ENCODE measurements at places on chromosomes 4 and X.
A peak's percentile ranks its signal among the peaks of the same experiment; 100 is the strongest.

DNA sequence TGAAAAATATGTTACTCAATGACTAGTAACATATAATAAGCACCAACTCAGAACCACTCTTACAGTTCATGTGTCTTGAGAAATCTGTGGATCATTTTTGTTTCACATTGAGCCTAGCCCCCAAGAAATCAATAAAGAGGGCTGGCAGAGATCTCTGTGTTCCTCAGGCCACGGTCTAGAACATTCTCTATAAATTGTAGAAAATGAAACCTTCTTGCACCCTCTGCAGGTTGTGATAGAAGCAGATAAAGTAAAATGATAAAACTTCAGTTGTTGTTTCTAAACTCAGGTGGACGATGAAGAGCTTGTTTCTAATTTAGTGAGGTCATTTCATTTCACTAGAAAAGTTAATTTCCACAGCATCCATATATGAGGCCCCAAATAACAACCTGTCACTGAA lies 182.7 kb downstream of the KIT start:
- no peak for DNase-seq

GRCh38 chrX:151984328-151984727 lies 9.9 kb upstream of the GABRE start:
- DNase-seq: no peak

- DNase-seq: no peak
Observed at GRCh38 chr4:173130687-173131086, 37.9 kb upstream of the GALNT7 start.

- peak; percentile 48 for DNase-seq
Observed at GRCh38 chr4:182917182-182918043, at the start of gene DCTD. DCTD (minus strand) TSS chr4:182917386; CDS start chr4:182915568, 1,818 bp downstream.

GRCh38 chr4:138576684-138577083 lies 334.5 kb upstream of the SLC7A11 start:
- DNase-seq: peak; percentile 48

- DNase-seq: no peak
Observed at GRCh38 chr4:1465173-1466033, 59.2 kb upstream of the NKX1-1 start.

- no peak for DNase-seq
Observed at GRCh38 chr4:8592366-8593263, at the start of gene CPZ. CPZ (plus strand) TSS chr4:8592765; CDS start chr4:8592834, 69 bp downstream.

DNA sequence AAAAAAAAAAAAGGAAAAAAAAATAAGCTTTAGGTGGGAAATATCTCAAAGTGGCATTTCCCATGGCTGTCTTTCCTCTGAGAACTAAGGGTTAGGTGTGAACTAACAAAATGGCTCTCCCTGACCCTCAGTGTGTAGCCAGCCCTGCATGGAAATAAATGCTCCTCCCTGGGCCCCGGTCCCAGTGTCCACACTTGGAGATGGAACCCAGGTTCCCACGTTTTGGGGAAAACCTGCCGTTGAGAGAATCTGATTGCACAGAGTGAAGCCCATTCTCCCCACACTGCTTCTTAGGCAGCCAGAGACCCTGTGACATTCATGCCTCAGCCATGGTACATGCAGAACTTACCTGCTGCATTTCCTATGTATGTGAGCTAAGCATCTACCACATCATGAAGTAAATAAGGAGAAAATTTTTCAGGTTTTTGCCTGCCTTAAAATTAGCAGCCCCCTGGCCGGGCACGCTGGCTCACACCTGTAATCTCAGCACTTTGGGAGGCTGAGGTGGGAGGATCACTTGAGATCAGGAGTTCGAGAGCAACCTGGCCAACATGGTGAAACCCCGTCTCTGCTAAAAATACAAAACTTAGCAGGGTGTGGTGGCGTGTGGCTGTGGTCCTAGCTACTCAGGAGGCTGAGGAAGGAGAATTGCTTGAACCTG lies 34.5 kb downstream of the HTT-AS start:
- no peak for DNase-seq

DNA sequence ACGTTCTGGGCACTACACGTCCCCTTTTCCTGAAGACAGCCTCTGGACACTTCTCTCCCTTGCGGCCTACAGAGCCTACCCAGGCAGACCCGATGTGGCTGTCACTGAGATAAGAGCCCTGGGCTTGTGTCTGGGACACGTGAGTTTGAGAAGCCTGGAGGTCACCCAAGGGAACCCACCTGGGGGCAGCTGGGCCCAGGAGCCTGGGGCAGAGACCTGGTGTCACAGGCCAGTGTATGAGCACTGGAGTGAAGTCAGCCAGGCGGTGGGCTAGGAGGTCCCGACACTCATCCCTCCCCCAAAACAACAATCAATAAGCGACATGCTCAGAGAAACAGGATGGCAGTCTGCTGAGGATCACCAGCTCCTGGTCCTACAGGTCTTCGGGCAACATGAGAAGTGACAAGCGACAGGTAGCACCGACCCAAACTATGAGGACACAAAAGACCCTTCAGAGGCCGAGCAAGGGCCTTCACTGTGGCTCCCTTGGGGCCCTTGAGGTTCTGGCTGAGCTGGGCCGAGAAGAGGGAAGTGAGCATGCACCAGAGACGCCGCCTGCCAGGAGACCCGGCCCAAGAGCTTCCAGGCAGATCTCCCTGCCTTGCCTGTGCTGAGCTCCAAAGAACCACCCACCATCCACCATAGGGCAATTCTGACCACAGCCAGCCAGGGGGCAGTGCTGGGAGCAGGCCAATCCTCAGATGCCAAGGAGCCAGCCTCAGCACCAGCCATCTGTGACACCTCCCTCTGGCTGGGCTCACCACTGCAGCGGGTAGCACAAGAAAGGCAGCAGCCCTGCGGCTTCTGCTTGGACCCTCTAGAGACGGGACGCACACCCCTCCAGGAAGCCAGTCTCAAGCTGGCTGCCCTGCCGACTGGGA lies 11.0 kb upstream of the DUSP9 start:
- DNase-seq: peak; percentile 19

GRCh38 chr4:98993419-98994071 lies 2.0 kb upstream of the METAP1 start:
- DNase-seq: no peak

- DNase-seq: no peak
Observed at GRCh38 chr4:102612824-102613366, 111.7 kb downstream of the NFKB1 start.

- no peak for DNase-seq
Observed at GRCh38 chr4:82765134-82765533, 33.5 kb downstream of the SCD5 start.

DNA sequence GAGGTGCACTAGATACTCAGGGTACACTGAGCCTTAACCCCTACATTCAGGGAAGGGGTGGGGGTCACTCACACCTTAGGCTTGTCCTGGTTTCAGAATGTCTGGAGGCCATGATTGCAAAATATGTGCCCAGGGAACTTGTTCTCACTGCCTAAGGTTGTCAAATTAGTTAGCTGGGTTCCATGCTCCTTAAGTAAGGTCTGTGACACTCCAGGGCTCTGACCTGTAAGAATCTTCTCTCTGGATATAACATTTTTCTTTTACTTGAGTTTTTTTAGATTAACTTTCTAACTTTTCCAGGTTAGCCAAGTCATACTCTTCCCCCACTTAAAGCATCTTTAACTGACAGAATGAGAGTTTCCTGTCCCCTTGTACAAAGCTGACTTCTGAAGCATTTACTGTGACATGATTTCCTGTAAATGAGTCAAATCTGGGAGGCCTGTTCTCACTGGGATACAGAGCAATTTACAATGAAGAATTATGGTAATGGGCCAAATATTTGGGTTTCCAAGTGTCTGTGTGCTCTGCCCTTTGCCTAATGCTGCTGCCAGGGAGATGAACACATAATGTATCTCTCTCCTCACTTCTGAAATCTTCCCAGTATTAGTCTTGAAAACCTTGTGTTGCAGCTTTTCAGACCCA lies 101.7 kb downstream of the GATB start:
- no peak for DNase-seq

GRCh38 chr4:189202869-189203271 lies 737.8 kb upstream of the FRG1 start:
- DNase-seq: no peak

DNA sequence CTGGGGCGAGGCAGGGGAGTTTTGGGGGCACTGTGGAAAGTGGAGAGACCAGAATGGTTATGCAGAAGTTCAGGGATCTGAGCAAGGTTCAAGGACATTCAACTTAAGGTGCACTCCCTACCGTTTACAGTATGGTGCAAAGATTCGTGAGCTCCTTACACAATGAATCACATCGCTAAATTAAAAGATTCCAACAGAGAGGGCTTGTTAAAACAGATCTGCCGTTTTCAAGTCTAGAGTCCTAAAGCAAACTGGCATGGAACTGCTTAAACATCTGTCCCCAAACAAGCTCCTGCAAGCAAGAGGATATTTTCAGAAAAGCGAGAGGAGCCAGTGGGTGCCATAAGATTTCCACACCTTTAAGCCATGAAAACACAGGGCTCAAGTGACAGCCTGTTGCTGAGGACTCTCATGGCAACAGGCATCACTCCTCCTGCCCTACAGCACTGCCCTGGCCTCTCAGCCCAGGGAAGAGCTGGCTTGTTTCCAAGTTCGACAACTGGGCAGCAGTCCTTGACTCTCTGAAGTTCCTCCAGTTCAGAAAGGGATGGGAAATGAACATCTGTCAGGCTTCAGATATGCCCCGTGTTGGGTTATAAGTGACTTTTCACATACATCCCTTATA lies 10.0 kb downstream of the FAM184B start:
- no peak for DNase-seq

DNA sequence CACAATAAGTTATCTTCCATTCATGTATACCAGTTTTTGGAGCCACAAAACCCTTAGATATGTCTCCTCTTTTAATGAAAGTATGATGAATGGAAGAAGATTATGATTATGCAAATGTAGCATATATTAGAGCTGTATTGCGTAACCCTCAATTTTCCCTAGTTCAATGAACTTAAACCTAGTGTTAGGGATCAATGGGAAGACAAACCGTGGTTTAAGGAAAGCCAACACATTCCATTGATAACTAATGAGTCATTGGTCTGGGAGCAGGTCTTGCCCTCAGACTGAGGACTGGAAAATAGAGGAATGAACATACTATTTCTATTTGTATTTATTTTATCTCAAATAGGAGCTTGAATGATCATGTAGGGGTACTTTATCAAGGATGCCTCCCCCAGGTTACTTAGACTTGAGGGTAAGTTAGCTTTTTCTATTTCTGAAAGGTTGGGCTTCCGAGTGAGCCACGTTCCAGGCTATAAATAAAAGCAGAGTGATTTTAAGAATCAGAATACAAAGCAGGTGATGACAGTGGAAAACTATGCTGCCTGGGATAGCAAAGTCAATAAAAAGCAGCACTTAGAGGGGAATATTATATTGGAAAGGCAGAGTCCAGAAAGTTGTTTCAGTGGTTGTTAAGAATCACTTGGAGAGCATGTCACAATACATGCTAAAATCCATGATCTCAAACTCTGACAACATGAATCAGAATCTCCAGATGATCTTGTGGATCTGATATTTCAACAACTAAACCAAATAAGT lies 356.0 kb downstream of the ADAM29 start:
- no peak for DNase-seq

DNA sequence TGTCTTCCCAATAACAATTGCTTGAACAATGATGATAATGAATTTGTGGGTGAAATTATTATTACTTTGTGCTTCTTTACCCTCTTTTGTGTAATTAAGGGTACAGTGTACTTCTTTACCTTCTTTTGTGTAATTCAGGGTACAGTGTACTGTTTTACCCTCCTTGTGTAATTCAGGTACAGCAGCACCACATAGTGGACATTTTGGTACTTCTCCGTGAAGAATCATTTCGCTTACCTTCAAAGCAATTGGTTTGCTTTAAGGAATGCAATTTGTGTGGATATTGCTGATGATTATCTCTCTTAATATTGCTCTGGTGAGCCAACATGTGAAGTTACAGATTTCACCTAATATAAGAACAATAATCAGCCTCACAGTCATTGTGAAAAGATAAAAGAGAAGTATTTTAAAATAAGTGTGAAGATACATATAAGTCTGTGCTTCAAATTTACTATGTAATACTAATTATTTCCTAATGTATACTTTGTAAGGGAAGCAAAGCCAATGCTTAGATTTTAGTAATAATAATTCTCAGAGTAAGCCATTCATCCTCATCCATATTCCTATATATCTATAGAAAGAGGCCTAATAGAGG lies 27.2 kb upstream of the SEC24B start:
- peak; percentile 42 for DNase-seq

- DNase-seq: no peak
Observed at GRCh38 chrX:107825698-107826237, at the start of gene MID2. MID2 (plus strand) TSS chrX:107825866; CDS start chrX:107826427, 561 bp downstream.

- no peak for DNase-seq
Observed at GRCh38 chrX:74680836-74681235, 66.4 kb upstream of the RLIM start.

GRCh38 chr4:85302756-85303155 lies 172.2 kb upstream of the ARHGAP24 start:
- no peak for DNase-seq

DNA sequence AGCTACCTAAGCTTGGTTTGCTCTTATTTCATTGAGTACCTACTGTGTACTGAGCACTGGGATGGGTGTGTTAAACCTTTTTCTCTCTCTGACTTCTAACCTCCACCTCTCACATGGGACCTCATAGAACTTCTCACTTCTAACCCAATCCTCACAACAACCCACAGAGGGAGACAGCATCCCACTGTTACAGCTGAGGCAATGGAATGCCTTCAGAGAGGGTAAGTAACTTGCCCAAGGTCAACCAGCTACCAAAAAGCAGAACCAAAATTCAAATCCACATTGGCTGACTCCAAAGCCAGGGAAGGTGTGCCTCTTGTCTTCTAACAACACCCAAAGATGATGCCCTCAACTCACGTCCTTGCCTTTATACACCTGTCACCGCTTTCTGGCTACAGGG lies 5.4 kb downstream of the SEL1L3 start:
- DNase-seq: no peak

DNA sequence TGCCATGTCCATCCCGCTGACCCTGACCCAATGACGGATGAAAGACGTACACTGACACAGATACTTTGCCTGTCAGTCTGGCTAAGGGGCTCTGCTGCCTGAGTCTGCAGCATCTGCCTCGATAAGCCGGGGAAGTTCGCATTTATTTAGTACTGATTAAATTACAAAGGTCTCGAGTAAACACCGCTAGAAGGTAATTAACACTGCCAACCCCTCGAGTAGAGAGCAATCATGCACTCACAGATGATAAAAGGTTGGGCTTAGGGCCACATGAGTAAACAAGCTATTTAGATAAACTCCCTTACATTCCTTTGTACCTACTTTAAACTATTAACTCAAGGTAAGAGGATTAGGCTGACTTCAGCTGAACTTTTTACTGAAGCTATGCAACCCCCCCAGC lies 16.0 kb upstream of the RBMXL3 start:
- no peak for DNase-seq
